ENCODE measurements at places on chromosomes 13 and 19. TPM values are rescaled to one million over a fixed set of nuclear protein-coding genes. Genes with fewer than 3 reads are reported as not detected.

MAMSTR gene
- 0.88 TPM for total RNA-seq

TMEM38A gene
- total RNA-seq, result 1.4 TPM

DNA sequence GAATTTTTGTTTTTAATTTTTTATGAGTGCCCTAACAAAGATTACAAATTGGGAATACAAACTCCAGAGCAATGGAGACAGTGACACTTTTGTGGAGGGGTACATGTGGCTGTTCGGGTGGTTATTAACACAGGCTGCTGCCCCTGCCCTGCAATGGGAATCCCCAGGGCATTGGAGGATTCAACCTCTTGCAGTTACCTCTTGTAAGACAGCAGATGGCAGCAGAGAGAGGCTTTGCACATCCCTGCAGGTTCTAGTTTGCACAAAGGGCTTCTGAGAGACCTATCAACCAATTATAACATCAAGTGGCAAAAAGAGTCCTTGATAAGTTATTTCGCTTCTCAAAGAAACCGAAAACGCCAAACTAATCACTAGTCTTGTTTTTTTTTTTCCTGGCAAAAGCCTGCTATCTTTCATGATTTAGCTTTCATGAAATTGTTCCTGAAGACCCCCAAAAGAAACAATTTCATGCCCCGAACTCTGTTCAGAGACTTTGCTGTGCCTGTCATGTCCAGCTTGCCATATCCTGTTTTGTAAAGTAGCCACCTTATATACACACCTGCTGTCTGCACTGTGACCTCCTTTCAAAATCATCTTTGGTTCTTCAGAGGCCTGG, 10.4 kb downstream of the GJB2 start:
- peak; percentile 57 for DNase-seq

DNA sequence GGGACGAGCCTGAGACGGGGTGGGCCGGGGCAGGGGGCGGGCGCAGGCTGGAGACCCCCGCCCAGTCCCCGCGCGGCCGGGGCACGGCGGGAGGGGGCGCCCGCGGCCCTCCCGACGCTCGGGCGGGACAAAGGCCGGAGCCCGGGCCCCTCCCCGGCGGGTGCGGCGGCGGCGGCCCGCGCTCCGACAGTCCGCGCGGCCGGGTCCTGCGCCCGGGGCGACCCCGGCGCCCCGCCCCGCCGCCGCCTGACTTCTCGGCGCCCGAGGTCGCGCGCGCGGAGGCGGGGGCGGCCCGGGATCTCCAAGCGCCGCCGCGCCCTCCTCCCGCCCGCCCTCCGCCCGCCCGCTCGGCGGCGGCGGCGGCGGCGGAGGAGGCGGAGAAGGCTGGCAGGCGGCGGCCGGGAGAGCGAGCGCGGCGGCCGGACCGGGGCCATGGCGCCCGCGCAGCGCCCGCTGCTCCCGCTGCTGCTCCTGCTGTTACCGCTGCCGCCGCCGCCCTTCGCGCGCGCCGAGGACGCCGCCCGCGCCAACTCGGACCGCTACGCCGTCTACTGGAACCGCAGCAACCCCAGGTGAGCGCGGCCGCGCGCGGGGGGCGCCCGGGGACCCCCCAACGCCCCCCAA, at the start of gene EFNA2:
EFNA2 (plus strand) TSS at position 137 of the 624 bp plus-strand sequence; CDS start at position 433, 296 bp downstream.
- no peak for DNase-seq

DNA sequence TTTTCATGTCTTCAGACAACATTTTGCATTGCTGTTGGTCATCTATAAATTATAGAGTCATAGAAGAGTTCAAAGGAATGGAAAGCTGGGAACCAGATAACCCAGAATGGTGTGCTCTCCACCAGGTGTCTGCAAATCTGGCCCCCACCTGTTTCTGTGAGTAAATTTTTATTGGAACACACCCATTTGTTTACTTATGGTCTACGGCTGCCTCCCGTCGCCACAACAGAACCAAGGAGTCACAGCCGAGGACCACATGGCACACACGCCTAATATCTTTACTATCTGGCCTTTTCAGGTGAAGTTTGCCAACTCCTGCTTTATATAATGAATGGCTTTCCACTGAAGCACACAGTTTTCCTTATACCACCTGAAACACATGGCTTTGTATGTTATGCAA, 58.2 kb downstream of the EFNB2 start:
- no peak for DNase-seq

GRCh38 chr13:21429211-21429610, 29.9 kb downstream of the ZDHHC20 start:
- no peak for DNase-seq

GRCh38 chr13:91168386-91168711, 179.1 kb upstream of the MIR17HG start:
- no peak for DNase-seq

GRCh38 chr19:1376415-1376805, 7.3 kb upstream of the NDUFS7 start:
- no peak for DNase-seq

GRCh38 chr19:45250216-45250831, 747 bp upstream of the MARK4 start:
- DNase-seq, result no peak

DNA sequence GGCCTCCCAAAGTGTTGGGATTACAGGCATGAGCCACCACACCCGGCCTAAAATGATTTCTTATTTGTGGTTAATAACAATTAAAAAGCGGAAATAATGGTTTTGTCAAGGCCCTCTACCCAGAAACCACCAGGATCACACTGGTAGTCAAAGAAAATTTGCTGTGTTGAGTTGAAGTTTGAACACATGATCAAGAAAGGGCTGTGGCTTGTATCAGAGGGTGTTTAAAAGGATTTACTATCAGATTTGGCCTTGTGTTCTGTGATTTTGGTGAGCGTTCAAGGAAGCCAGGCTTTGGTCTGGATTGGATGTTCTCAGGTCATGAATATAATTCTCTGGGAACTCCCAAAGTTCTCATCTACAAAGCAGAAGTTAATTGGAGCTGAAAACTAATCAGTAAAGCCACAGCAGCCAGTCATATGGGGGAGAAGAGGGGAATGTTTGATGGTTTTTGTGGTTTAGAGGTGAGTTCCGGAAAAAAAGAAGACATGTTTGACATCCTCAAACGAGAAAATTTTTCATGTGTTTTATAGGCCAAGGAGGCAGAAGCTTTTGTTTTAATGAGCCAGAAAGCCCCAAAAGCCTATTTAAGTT, 10.6 kb upstream of the ZNF556 start:
- DNase-seq, result no peak

DNA sequence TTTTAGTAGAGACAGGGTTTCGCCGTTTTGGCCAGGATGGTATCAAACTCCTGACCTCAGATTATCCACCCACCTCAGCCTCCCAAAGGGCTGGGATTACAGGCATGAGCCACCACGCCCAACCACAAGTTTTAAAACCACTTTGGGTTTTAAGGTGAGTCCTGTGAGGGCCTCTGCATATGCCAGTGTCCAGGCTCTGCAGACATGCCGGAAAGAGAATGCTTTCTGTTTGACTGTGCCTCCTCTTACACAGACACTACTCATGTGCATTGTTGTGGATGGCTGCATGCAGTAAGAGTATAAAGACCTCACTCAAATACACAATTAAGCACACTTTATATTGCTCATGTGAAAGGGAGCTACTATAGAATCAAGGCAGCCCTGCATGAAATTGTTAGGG, 20.8 kb upstream of the SLC25A30 start:
- no peak for DNase-seq

GTF2F2 gene
- 15.5 TPM for total RNA-seq

DNA sequence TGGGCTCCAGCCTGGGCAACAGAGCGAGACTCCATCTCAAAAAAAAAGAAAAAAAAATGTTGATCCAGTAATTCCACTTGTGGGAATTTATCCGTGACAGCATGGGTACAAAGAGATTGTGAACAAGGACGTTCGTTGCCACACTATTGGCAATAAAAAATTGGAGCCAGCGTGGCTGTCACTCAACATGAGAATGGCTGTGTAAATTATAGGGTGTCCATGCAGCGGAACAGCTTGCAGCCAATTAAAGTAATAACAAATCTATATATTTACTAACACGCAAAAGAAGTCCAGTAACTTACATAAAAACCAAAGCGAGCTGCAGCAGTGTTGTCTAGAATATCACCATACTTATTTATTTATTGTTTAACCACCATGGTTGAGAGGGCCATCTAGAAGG, 19.3 kb downstream of the DPF1 start:
- DNase-seq, result no peak

GRCh38 chr13:60990032-60990733, 425.5 kb downstream of the PCDH20 start:
- DNase-seq, result no peak

- DNase-seq, result no peak
Measured at GRCh38 chr19:58274771-58275201, 4.0 kb upstream of the ZNF8 start.

ZNF274 gene
- 29.2 TPM for total RNA-seq

DNA sequence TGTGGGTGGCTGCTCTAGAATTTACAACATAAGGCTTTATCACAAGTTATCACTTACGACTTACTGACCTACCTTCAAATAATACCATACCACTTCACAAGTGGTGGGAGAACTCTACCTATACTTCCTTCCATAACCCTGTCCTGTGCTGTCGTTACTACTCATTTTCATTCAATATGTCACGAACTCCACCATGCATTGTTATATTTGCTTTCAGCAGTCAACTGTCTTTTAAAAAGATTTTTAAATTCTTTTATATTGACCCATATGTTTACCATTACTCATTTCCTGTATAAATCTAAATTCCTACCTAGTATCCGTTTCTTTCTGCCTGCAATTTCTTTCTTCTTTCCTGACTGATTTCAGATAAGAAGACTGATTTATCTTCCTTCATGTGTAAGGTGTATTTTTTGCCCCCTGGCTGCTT, 200.0 kb downstream of the KLF12 start:
- no peak for DNase-seq

SLITRK6 gene
- total RNA-seq, result not detected

DNA sequence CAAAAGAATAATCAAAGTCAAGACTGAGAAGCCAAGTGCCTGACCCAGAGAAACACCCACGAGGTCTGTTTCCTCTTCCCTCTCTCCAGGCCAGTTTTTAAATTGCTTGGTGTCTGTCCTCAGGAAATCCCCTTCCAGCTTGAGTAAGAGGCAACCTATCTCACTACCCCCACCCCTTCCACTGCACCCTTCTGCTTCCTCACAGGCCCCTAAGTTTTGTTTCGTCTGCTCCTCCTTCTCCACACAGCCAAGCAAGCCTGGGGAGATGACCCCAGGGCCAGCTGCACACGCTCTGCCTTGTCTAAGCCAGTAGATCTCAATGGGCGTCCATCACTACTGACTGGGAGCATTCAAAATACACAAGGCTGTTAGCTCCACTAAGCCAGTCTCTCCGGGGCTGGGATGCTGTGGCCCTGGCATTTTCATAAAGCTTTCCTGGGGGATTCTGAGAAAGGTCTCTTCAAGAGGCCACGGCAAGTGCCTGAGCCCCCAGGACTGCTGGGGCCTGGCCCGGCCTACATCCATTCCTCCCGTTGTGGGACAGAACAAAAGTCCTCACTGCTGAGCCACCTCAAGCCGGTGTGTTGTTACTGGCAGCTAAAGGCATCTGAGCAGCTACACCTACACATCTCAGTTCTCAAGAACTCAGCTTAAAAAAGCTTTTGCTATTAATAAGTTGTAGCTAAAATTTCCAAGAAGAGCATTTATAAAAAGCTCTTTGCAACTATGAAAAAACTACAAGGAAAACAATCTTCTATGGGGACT, 14.9 kb upstream of the IL4I1 start:
- DNase-seq, result no peak
